Adrenal gland (tissue), 19 donors: ENCODE measurements at places on chromosomes 12 and 14.

- H3K27me3 ChIP-seq: no peaks in the 10 kb centered on the region
- no peak overlapping the region for H3K27ac ChIP-seq
- no peak overlapping the region for H3K4me3 ChIP-seq
- DNase-seq: no peak
- H3K4me1 ChIP-seq: no peaks in the 10 kb centered on the region
These were observed 1.0 kb downstream of the CMTM5 start for GRCh38 chr14:23377573-23378563.

DNA sequence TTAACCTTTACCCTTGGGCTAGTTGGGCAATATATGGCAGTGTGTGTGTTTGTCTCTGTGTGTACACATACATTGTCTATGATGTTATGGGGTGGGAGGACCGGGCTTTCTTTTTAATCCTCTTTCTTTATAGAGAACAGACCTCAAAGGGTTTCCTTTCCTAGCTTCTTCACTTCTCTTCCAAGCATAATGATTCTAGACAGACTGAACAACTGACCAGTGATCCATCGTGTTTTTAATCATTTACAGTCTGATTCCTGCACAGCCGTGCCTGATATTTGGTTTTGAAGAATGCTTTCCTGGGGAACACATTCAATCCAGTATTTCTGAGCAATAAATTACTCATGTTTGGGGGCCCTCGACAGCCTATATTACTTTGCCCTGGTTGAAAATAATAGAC, 481.1 kb upstream of the DCN start:
- H3K36me3 ChIP-seq: no peaks in the 10 kb centered on the region
- no peaks in the 10 kb centered on the region for H3K27me3 ChIP-seq
- no peak overlapping the region for H3K4me3 ChIP-seq
- no peak overlapping the region for H3K27ac ChIP-seq

GRCh38 chr14:64213086-64213485, 81.1 kb downstream of the ESR2 start:
- no peaks in the 10 kb centered on the region for H3K36me3 ChIP-seq
- H3K4me1 ChIP-seq: no peaks in the 10 kb centered on the region
- no peak overlapping the region for H3K27ac ChIP-seq
- no peaks in the 10 kb centered on the region for H3K27me3 ChIP-seq

DNA sequence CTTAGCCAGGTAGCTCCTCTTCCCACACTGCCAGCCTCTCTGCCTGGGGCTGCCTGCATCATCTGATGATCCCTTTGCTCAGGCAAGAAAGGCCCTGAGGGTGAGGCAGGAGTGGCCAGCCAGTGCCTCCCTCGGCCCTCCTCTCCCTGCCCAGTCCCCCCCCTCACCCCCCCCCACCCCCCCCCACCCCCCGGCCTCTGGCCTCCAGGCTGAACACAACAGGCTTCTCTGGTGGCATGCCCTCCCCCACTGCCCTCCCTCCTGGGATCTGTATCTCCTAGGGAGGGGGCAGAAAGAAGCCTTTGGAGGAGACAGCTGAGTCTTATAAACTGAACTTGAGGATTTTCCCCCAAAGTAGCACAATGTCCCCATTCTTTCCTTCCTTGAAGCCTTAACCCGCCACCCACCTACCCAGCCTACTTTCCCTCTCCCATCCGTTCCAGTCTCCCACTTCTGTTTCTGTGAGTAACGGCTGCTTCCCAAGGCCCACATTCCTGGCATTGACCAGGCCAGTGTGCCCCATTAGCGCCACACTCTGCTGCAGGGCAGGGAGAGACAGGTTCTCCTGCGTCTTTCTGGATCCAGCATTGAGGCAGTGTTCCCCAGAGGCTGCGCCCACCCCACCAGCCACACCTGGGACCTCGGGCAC, 82.1 kb downstream of the B4GALNT3 start:
- DNase-seq: no peak
- H3K27ac ChIP-seq: peak overlapping the region; percentile 70
- H3K36me3 ChIP-seq: no peaks in the 10 kb centered on the region
- no peak overlapping the region for H3K4me3 ChIP-seq
- H3K4me1 ChIP-seq: peaks cover 34% of the 10 kb centered on the region

GRCh38 chr12:14714437-14714836, 18.0 kb upstream of the GUCY2C start:
- H3K27me3 ChIP-seq: no peaks in the 10 kb centered on the region
- no peak for DNase-seq
- no peak overlapping the region for H3K4me3 ChIP-seq
- H3K4me1 ChIP-seq: no peaks in the 10 kb centered on the region
- no peaks in the 10 kb centered on the region for H3K36me3 ChIP-seq

DNA sequence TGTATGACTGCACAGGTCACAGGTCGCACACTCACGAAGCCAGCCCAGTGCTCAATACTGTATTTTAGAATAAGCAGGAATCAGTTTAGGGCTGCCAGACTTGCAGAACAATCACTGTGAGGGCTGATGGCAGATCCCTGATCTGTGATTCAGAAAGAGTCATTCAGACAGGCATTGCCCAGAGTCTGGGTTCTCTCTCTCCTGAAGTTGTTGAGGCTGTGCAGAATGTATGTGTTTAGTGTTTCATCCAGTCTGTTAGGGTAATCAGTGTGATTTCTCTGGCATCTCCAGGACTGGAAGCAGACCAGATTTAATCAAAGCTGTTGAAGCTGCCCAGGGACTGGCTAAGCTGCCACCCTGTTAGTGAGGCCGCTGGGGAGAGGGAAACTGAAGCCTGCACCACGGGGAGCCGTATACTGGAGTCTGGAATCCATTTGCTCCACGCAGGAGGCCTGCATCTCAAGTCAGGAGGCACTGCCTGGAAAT, 69.3 kb downstream of the ETV6 start:
- no peak overlapping the region for H3K27ac ChIP-seq
- DNase-seq: no peak
- H3K4me1 ChIP-seq: peaks cover 81% of the 10 kb centered on the region
- no peak overlapping the region for H3K4me3 ChIP-seq

DNA sequence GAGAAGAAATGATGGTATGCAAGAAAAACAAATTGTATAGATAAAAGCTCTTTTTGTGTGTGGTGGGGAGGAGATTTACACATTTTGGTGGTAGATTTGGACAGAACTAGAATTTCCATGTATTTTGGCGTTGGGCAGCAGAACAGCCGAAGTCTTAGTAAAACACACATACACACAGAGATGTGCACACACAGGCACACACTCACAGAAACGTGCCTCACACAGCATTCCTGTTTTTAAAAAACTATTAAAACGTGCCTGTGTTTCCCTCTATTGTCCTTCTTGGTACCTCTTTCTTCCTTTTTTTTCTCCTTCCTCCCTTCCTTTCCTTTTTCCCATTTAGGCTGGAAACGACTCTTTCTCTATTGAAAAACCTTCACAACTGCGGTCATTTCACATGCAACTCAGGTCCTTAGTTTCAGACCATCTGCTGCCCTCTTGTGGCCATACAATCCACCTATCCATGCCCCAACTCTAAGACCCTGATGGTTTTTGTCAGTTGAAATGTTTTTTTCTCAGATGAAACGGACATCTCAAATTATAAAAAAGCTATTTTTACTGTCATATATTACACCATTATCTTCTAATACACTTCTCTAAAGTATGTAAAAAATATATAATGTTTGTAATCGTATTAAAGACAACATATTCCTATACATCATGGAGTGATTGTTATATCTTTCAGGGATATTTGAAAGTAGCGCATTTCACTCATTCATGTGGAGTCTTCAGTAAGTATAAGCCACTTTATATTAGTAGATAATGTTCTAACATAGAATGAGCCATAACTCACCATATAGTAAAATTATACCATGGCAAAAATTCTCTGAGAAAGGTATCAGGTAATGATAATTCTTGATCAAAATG, 386.7 kb upstream of the NOVA1 start:
- H3K36me3 ChIP-seq: no peaks in the 10 kb centered on the region
- H3K27me3 ChIP-seq: no peaks in the 10 kb centered on the region
- H3K4me1 ChIP-seq: no peaks in the 10 kb centered on the region
- no peak overlapping the region for H3K27ac ChIP-seq
- no peak overlapping the region for H3K4me3 ChIP-seq

- H3K4me1 ChIP-seq: no peaks in the 10 kb centered on the region
- no peak overlapping the region for H3K27ac ChIP-seq
- H3K36me3 ChIP-seq: no peaks in the 10 kb centered on the region
- H3K27me3 ChIP-seq: no peaks in the 10 kb centered on the region
These were observed 22.3 kb downstream of the FBLN5 start for GRCh38 chr14:91925001-91925726.

DNA sequence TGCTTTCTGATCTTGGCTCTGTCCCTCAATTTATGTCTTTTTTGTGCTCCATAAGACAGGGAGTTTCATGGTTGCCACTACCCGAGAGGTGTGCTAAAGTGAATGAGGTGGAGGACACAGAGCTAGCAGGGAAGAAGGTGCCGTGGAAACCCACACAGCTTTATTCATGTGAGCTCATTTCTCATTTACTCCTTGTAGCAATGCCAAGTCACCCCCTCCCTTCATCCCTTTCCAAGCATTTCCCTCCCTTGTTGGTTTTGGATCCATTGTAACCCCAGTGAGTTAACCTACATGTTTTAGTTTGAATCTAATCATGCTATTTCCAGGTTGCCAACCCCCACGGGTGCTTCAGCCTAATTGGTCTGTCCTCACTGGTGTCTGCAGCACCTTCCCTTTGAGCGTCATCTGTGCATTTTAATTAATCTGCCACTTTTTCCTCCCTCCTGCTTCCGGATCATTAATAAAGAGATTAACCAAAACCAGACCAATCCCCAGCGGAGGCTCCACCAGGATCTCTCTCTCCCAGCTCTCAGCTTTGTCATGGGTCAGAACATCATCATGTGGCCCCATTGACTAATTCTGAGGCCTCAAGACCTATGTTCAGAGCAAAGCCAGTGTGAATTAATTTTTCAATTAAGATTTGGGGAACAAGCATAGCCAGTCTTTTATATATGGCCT, 56.2 kb downstream of the NTF3 start:
- DNase-seq: no peak
- H3K27ac ChIP-seq: no peak overlapping the region
- H3K4me1 ChIP-seq: no peaks in the 10 kb centered on the region
- no peak overlapping the region for H3K4me3 ChIP-seq
- no peaks in the 10 kb centered on the region for H3K27me3 ChIP-seq

DNA sequence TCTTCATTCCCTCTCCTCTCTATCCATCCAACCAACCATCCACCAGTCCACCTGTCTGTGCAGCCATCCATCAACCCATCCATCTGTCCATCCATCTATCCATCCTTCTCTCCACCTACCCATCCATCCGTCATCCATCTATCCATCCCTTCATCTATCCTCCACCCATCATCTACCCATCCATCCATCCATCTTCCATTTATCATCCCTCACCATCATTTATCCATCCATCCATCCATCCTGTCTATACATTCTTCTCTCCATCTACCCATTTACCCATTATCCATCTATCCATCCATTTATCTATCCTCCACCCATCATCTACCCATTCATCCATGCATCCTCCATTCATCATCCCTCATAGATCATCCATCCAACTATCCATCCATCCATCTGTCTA, 24.4 kb downstream of the AACS start:
- no peak for DNase-seq
- H3K36me3 ChIP-seq: no peaks in the 10 kb centered on the region
- H3K4me3 ChIP-seq: no peak overlapping the region
- no peaks in the 10 kb centered on the region for H3K27me3 ChIP-seq

- no peak overlapping the region for H3K27ac ChIP-seq
- no peak overlapping the region for H3K4me3 ChIP-seq
- H3K4me1 ChIP-seq: no peaks in the 10 kb centered on the region
These were observed 38.0 kb upstream of the NID2 start for GRCh38 chr14:52106840-52107239.

GRCh38 chr12:19657118-19657731, 217.9 kb downstream of the AEBP2 start:
- no peaks in the 10 kb centered on the region for H3K4me1 ChIP-seq
- H3K27me3 ChIP-seq: no peaks in the 10 kb centered on the region
- H3K36me3 ChIP-seq: no peaks in the 10 kb centered on the region
- H3K27ac ChIP-seq: no peak overlapping the region
- no peak overlapping the region for H3K4me3 ChIP-seq

- H3K4me3 ChIP-seq: no peak overlapping the region
- no peaks in the 10 kb centered on the region for H3K27me3 ChIP-seq
- H3K4me1 ChIP-seq: no peaks in the 10 kb centered on the region
These were observed 1.4 kb upstream of the RNASE10 start for GRCh38 chr14:20503898-20504297.

DNA sequence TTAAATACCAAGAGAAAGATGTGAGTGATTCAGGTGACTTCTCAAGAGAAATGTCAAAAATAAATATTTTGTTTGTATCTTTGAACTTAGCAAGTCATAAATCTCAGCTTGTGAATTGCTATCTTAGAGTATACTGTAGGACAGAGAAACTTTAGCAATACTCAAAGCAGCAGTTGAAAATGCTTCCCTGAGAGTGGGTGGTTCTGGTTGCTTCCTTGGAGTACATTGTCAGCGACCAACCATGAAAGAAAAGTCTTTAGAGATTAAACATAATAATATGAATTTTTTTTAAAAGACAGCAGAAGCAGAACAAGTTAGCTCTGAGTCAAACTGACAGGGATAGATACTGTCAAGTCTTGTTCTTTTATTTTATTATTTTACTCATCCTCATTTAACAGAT, 86.8 kb upstream of the OSBPL8 start:
- H3K27ac ChIP-seq: no peak overlapping the region
- no peaks in the 10 kb centered on the region for H3K27me3 ChIP-seq
- no peak for DNase-seq
- no peaks in the 10 kb centered on the region for H3K36me3 ChIP-seq

DNA sequence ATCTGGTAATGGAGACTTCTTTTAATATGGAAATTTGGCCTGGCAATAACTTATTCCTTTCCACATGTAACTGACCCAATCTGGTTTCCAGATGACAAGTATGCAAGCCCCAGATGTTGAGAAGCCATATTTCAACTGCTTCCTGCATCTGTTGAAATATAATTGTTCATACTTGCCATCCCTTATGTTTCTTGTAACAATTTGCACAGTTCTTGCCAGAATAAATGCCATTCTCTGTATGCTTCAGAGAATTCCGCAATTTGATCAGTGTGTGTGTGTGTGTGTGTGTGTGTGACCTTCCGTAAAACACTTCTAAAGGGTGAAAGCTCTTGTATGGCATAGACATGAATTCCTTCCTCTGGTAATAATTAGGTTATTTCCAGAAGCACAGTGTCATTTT, 1.8 kb upstream of the CLEC2A start:
- H3K4me3 ChIP-seq: no peak overlapping the region
- H3K4me1 ChIP-seq: no peaks in the 10 kb centered on the region
- no peaks in the 10 kb centered on the region for H3K27me3 ChIP-seq
- H3K27ac ChIP-seq: no peak overlapping the region
- H3K36me3 ChIP-seq: no peaks in the 10 kb centered on the region
